ENCODE measurements at places on chromosomes 2 and 18.

- DNase-seq: no peak
Measured at GRCh38 chr2:220999356-220999755, 572.7 kb downstream of the EPHA4 start.

DNA sequence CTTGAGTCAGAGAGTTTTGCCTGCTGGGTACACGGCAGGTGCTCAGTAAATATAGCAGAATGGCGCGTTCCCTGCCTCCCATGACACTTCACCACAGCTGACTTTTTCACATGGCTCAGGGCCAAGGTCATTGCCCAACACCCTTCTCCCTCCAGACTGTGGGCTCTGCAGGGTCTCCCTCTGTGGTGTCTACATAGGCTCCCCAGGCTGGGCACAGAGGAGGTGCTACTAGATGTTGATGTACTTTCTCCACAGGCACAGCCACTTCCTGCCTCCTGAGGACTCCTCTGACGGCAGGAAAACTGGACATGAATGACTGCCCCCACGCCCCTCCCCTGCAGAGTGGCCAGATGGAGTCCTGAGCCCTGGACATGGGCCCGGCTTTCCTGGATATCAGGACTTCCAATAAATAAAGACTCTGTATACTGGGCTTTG, 4.2 kb downstream of the CHCHD5 start:
- DNase-seq: no peak

DNA sequence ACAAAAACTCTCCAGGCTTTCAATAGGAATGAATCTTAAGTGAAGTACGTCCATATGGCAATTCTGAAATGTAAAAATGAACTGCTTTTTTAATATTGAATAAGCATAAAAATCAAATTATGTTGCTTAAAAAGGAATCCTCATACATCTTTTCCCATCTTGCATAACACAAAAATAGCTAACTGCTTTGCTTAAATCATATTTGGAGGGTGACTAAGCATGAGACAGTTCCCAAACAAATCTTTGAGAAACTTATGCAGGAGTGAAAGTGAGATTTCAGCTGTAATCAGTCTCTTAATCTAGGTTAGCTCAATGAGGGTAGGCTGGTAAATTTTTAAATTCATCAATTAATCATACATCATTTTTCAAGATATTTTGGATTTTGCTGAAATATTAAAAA, 111.5 kb downstream of the MBD5 start:
- DNase-seq: no peak

DNA sequence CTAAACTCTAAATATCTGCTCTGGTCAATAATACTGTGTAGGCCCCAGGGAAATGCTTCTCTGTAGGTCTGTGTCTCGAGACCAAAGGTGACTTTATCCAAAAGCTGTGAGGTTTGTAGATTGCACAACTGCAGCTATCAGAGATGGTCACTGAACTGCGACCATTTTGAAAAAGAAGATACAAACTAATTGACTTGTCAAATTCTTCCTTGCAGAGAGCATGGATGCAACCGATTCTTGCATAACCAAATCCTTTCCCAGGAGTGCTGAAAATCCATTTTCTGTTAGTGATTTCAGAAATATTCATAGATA, 155.8 kb downstream of the SH3BP4 start:
- DNase-seq: no peak

DNA sequence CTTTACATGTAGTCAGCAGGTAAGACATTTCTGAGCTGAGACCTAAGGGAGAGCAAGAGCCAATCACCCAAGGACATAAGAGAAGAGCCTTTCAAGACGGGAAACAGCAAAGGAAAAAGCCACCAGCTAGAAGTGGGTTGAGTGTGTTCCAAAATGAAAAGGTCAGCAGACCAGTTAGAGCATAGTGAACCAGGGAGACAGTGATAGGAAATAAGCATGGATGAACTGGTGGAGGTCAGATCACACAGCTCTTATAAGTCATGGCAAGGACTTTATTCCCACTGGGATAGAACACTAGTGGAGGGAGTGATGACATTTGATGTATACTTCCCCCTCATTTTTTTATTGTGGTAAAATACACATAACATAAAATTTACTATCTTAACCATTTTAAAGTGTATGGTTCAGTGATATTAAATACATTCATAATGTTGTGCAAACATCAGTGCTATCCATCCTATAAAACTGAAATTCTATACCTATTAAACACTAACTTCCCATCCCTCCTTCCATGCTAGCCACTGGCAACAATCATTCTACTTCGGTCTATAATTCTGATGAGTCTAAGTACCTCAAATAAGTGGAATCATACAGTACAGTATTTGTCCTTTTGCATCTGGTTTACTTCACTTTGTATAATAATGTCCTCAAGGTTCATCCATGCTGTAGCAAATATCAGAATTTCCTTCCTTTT, 155.8 kb upstream of the WDSUB1 start:
- DNase-seq: no peak

GRCh38 chr2:112733871-112734270, 13.1 kb downstream of the NT5DC4 start:
- no peak for DNase-seq

DNA sequence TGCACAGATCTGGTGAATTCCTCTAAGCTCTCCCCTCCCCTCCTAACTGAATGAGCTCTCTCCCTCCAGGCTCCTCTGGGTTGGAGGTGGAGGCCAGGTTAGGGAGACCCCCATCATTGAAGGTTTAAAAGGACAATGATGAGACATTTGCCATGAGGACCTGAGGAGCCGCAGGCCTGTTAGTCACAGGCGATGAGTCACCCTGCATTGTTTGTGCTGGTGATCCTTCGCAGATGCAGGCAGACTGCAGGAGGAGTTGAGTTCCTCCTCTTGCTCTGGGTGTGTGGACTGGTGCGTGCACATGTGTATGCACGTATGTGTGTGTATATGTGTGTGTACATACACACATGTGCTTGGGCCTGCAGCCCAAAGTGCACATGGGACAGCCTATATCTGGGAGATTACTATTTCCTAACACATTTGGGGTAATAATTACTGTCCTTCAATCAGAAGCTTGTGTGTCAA, 42.0 kb downstream of the MCFD2 start:
- DNase-seq: no peak

DNA sequence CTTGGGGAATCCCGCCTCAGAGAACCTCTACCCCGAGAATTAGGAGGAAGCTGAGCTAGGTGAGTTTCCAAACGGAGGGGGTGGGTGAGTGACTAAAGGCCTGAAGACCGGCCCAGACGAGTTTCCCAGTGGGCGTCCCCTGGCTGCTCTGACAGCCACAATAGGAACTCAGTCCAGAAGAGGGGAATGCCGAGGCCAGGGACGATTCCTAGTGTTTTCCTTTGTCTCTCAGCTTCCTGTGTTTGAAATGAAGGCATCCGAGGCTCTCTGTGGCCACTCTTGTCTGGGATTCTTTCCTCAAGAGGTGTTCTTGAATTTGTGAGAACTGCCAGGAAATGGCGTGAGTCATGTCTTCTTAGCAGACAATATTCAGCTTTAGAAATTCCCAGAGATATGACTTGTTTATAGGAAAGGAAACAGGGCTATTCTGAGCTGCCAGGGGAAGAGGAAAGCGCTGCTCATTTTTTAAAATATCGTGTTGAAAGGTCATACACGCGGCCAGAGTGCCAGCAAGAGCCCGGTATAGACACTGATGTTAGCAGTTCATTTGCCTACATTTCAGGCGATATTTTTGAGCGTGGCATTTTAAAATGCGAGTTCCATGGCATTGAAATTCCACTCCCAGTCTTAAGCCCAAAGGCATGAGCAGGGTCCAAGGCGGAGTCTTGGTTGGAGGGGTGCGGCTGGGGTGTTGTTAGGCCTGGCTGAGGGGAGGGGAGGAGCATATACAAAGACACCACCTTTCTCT, 169.1 kb upstream of the KLF7 start:
- DNase-seq: no peak

DNA sequence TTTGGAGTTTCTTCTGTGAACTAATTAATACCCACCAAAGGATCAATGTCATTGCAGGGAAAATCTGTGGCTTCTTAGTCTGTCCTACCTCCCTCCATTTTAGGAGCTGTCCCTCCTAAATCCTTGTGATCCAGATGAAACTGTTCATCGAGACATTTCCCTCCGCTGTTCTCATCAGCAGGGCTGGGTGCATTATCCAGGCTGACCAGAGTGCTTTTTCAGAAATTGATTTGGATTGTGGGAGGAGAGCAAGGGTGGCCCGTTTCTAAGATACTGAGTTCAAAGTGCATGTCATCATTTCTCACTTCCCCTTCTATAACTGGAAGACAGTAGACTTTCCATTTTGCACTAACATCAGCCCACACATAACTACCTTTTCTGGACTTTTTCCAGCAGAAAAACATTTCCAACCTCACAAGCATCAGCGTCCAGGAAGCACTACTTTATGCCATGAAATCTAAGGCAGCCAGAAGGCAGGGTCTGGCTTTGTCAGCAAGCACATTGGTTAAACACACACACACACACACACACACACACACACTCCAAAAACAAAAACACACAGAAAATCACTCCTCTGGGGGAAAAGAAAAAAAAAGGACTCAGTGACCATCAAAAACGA, 94.1 kb downstream of the ANKRD44 start:
- no peak for DNase-seq

- DNase-seq: peak; percentile 31
Measured at GRCh38 chr2:130332271-130333073, 10.2 kb upstream of the IMP4 start.

DNA sequence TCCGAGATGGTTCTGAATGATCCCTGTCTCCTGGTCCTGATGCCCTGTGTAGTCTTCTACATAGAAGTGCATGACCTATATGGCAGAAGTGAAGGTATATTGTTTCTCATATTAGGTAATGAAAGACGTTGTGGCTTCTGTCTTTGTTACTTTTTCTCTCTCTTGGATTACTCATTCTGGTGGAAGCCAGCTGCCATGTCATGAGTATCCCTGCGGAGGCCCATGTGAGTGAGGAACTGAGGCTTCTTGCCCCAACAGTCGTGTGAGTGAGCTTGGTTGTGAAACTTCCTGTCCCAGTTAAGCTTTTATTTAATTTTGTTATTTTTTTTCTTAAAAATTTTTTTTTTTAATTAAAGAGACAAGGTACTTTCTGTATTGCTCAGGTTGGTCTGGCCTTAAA, 134.7 kb downstream of the UBR3 start:
- no peak for DNase-seq

- DNase-seq: no peak
Measured at GRCh38 chr18:61893309-61893970, 633 bp upstream of the RNF152 start.

DNA sequence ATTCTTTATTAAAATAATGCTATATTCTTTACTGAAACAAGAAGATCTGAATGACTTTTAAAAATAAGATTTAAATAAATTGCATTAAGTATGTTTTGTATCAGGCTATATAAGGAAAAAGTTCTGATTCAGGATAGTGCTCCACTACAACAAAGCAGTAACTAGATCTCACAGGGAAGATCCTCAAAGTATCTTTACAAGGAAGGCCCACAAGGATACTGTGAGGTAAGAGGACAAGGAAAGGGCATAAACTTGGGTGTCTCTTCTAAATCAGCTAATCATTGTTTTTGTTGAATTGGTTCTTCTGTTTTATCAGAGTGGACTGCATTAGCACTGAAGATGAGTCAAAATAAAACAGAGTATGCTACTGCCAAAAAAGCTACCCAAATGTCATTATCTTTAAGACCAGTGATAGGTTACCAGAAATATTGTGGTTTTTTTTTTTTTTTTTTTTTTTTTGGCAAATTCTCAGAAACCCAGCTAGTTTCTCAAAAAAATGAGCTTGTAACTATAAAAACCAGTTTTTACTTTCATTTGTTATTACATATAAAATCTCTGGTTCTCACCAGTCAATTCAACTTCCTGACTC, 160.9 kb downstream of the BAZ2B start:
- DNase-seq: no peak

DNA sequence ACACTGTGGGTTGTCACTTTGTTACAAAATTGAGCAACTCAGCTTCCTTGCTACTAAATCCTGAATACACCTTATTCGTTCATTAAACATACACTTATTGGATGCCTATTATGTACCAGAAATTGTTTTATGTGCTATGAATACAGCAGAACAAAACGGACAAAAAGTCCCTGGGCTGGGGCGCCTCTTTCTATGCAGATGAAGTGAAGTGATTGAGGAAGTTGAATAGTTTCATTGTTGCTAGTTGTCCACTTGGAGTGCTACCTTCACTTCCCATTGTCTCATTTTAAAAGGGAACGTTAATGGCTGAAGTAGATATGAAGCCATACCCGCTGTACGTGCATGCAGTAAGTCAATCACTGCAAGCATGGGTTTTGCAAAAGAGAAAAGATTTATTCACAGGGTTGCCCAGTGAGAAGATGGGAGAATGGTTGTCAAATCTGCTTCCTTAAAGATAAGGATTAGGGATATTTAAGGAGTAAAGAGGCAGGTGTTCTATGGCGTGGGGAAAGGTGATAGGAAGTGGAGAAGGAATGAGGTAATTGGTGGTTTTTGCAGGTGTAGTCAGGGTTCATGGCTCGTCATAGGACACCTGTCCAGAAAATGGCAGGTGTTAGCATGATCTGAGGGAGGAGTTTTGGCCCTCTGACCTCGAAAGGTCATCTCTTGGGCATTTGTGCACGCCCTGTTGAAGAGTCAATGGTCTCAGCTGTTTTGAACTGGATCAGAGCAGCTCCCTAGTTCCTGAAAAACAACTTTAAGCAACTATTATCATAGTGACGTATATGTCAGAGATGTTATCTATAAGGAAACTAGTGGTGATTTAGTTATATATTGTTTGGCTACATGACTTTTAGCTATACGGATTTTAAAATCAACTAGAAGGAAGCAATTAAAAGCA, 23.5 kb downstream of the TRPM8 start:
- no peak for DNase-seq

DNA sequence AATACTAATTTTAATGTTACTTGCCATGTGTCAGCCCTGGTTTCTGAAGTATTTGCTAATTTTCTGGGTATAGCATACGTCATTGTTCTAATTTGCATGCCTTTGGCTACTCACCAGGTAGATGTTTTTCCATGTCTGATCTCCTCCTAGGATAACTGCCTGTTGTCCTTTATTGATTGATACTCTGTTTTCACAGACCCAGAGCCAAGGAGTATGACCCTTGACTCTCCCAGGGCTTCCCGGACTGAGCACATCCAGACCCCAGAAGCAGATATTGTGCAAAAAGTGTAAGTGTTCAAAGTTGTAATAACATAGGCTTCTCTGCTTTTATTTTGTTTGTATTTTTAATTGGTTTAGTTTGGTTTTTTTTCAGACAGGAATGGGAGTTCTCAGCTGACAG, 53.8 kb downstream of the SUMO1 start:
- DNase-seq: no peak

DNA sequence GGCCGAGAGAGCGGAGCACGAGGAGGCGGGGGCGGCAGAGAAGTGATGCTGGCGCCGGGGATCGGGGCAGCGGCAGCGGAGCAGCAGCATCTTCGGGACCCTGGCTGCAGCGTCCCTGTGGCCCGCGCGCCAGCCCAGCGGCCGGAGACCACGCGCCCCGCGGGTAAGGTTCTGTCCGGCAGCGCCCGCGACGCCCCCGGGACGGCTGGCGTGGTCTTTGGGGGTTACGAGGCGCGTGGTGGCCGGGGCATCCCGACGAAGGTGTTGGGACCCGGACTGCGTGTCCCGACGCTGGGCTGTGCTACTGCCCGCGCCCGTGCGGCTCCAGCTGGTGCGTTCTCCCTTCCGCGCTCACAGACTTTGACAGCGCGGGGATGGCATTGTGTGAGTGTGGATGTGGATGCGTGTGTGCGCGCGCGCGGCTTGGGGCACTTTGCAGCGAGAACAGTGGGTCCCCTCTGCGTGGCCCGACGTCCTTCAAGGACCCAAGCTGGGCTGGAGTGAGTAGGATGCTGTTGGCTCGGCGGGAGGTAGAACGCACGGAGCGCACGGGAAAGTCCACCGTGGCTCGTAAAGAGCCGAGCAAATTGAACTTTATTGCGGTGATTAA, 405.0 kb downstream of the XIRP2 start:
- DNase-seq: no peak
